ENCODE measurements at places on chromosomes 7 and 10.

GRCh38 chr10:77501152-77501845 is 136.3 kb downstream of the KCNMA1 start:
- DNase-seq, result no peak

- no peak for DNase-seq
These were observed 75.5 kb downstream of the DGKI start for GRCh38 chr7:137771273-137771672.

DNA sequence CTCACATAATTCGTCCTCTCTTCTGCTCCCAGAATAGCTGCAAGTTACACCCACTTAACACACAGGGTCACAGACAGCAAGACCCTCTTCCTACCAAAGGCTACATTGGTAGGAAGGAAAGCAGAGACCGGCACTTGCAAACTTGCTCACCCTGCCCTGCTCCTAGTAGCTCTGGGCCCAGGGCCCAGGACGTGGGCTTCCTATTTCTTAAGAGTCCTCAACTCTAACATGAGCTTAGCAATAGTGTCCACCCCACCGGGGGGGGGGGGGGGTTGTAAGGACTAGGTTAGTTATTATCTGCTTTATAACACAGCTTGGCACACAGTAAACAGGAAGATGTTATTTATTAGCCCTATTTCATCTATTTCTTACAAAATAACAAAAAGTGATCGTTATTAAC is 106.6 kb downstream of the GRB10 start:
- DNase-seq, result no peak

DNA sequence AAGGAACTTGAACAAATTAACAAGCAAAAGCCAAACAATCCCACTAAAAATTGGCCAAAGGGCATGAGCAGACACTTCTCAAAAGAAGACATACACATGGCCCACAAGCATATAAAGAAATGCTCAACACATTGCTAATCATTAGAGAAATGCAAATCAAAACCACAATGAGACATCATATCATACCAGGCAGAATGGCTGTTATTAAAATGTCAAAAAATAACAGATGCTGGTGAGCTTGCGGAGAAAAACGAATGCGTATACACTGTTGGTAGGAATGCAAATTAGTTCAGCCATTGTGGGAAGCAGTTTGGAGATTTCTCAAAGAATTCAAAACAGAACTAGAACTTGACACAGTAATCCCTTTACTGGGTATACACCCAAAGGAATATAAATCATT is 311.7 kb upstream of the HPS1 start:
- DNase-seq, result no peak

DNA sequence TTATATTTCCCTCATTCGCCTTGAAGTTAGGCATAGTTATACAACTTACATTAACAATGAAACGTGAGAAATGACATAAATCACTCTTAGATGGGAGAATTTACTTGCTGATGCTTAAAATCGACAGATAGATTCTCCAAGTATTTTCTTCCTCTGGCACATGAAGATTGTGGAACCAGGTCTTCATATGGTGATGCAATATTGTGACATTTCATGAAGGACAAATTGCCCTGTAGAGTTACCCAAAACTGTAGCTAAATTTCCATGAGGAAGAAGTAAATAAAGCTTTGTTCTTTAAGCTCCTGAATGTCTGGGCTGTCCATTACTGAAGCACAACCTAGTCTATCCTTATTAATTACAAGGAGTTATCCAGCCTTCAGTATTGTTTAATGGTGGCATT is 353.1 kb downstream of the THSD7A start:
- DNase-seq, result no peak

DNA sequence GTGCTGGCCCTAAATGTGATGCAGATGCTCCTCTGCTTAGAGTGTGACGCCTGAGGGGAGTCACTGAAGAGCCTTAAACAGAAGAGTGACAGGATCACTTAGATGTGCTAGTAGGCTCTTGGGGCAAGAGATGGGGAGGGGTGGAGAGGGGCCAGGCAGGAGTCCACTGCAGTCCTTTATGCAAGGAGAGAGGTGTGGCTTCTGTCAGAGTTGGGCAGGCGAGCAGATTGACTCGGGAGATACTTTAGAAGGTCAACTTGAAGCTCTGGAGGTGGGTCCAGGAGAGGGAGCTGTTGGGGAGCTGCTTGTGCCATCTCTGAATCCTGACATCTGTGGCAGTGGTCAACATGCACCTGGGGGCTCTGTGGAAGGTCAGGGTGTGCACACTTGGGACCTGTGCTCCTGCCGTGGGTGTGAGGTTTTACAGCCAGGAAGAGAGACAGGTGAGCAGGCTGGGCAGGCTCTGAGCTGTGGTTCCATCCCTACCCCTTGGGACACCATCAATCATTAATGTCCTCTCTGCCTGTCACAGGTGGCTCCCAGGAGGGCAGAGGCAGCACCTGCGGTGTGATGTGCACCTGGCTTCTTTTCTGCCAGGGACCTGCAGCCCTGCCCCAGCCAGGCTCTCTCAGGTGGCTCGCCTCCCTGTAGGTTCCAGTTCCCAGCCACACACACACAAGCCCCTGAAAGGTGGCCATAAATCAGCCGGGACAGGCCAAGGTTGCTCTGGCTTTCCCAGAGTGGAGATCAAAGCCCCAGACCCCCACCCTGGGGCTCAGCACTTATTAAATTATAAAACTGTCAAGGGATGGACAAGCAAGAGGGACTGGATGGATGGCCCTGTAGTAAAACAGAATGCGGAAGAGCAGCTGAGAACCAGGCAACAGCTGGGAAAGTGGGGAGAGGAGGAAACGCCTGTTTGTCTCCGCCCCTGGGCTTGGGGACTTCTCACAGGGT is 14.0 kb downstream of the NEURL1 start:
- DNase-seq, result no peak

DNA sequence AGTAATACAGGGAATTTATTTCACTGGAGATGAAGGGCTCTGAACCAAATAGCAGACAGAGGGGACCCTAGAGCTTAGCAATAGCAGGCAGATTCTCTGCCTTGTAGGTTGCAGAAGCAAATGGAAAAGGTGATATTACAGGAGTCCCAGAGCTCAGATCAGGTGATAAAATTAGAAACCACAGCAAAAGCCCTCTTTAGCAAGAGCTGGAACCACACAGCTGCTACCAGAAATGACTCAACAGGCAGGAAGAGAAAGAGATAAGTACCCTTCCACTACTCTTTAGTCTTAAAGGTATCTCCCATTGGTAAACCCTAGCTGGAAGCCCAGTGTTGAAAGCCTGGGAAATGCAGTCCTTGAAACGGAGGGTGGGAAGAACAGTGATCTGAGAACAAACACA is 535.6 kb upstream of the GHITM start:
- DNase-seq, result no peak

GRCh38 chr10:62554632-62555199 is 180.5 kb downstream of the ZNF365 start:
- DNase-seq, result no peak

DNA sequence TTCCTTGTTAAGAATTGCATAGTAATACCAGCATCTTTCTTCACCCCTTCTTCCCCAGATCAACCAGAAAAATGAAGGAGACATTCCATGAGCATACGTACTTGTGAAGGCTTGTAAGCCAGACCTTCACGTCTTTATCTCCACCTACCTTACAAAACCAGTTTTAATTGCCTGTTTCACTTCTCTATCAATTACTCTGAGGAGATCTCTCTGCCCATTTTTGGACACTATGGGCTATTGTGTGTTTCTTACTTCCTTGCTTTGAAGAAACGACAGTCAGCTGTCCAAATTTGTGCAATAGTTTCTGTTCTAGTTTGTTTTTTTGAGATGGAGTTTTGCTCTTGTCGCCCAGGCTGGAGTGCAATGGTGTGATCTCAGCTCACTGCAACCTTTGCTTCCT is 349.7 kb upstream of the MBL2 start:
- no peak for DNase-seq

GRCh38 chr7:3149231-3149995 is 105.7 kb upstream of the CARD11 start:
- DNase-seq, result no peak

DNA sequence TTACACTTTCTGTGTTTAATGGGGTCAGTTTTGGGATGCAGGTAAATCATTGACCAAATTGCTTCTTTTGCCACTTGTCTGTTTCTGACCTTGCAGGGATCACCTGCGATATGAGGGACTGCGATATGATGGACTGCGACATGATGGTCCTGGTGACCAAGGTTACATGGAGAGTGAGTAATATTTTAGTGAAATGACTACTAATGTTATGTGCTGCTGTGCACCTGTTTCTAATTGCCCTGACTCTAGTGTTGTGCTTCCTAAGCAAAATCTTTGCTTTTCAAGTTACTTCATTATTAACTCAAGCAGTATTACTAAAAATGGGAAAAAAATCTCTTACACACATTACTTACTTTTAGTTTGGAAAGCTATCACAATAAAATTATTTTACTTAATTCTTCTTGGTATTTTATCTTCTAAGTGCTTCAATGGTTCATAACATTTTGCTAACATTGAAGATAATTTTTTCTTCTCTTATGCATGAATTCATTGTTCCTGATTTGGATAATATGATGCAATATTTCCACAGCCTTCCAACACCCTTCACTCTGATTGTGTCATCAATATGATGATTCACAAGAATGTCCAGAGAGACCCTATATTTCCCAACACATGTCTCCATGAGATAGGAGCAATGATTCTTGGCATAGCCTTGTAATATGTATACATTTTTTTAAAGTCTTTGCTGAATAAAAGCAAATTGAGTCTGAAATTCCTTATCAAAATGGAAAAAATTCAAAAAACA is 306.2 kb upstream of the AKR1E2 start:
- DNase-seq, result no peak

- no peak for DNase-seq
These were observed 6.5 kb downstream of the HIPK2 start for GRCh38 chr7:139771001-139771956.

GRCh38 chr7:76428149-76428823 is 3.5 kb downstream of the ZP3 start:
- DNase-seq, result no peak
